ENCODE measurements at places on chromosomes 5 and 9.

DNA sequence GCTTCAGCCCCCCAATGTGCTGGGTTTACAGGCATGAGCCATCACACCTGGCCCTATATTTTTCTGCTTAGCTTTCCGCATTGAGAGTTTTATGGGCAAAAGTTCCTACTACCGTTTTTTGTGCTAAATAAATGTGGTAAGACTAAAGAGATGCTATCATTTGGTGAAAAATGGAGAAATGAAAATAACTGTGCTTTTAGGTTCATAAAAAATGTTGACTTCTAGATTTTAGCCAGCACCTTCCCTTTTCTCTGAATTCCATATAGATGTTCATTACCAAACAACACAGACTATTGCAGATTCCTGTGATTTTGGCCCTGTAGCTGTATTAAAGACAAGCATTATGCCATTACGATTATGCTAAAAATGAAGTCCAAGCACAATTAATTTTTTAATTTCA, 72.0 kb upstream of the CTSL start:
- DNase-seq, result no peak

- no peak for DNase-seq
These were observed 65.9 kb upstream of the CPLX2 start for GRCh38 chr5:175805256-175806011.

- DNase-seq, result no peak
These were observed 144.4 kb downstream of the GLIS3 start for GRCh38 chr9:4155221-4156026.

DNA sequence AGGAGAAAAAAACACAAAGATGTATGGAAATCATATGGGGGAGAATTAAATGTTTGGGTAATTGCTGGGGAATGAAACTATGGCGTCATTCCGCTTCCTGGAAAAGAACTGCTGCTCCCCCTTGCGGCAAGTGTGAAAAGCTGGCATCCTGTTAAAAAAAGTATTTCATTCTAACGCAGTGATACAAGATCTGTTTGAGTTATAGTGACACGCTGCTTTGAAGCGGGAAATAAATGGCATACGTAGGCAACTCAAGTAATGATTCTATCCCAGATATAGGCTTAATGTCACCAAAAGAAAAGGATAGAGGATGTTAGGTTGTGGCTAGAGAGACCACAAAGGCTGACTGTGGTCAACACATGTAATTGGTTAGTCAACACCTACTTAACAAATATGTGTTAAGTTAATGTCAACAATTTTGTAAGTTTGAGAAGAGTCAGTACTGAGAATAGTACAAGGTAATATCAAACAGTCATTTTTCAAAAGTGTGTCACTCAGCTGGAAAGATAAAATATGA, 70.2 kb upstream of the ALDH1A1 start:
- peak; percentile 23 for DNase-seq

- DNase-seq, result no peak
These were observed 320.2 kb downstream of the FAM170A start for GRCh38 chr5:119949426-119949999.
